ENCODE measurements at places on chromosomes 6 and 20.

DNA sequence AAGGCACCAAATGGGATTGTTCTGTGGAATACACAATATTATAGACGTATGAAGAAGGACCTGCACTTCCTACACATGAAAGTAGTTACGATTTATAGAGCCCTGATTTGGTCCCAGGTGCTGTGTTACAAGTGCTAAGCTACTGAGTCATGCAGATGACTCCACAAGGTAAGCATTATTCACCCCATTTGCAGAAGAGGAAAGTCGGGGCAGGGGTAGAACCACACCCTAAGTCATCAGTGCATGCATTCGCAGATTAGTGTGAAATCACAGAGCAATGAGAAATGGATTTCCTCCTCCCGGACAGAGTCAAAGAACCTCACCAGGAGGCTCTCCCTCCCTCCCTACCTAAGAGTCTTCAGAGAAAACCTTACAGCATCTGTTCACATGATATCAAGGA lies 279.5 kb downstream of the LRFN2 start:
- DNase-seq: no peak

GRCh38 chr6:159929819-159930218 lies 39.0 kb downstream of the MAS1 start:
- no peak for DNase-seq

DNA sequence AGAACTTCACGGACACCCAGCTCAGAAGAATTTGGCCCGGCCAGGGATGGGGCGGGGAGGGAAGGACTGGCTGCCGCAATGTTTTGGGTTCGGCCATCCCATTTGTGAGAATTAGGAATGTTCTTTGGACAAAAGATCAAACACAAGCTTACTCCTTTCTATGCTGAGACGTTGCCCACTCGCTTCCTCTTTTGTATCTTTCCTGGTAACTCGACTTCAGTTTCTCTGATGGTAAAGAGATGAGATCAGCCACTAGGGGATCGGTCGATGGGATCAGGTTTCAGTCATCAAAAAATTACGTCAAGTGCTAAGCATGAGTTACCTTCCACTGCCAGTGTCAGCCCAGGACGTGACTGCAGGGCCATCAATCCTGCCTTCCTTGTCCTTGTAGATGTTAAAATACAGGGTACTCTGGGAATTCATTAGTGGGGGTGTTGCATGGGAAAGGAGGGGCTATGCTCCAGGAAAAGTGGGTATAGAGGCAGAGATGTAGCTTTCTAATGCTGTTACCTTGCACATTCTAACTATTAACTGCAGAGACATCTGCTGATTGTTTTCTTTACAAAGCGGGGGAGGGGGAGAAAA lies 190.2 kb downstream of the TSHZ2 start:
- no peak for DNase-seq

DNA sequence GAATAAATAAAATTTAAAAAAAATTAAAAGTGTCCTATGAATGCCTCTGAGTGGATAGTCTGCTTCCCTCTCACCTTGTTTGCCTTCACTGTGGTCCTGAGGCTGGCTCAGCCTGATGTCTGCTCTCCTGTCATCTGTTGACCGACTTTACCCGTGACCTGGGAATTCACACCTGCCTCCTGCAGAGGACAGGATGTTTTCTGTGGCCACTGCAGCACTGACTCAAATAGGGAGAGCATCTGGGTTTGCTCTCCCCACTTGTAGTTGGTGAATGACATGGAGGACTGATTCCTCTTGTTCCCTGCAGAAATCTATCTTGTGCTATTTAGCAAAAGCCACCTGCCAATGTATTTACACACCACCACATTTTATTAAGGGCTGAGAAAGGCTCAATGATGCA lies 52.4 kb upstream of the ERVFRD-1 start:
- DNase-seq: no peak

DNA sequence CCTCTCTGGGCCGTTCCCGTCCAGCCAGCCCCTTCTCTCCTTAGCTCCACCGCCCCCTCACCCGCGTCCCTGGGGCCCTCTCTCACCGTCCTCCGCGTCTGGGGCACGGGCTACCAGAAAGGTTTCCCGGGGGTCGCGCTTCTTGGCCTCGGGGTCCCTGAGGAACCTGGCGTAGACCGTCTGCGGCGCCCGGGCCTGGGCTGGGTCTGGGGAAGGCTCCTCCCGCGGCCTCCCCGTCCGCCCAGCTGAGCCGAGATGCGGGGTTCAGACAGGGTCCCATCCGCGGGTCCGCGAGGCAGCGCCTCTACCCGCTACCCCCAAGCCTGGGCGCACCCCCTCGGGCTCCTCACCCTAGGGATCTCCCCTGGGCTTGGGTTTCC lies 1.1 kb downstream of the TULP1 start:
- no peak for DNase-seq

DNA sequence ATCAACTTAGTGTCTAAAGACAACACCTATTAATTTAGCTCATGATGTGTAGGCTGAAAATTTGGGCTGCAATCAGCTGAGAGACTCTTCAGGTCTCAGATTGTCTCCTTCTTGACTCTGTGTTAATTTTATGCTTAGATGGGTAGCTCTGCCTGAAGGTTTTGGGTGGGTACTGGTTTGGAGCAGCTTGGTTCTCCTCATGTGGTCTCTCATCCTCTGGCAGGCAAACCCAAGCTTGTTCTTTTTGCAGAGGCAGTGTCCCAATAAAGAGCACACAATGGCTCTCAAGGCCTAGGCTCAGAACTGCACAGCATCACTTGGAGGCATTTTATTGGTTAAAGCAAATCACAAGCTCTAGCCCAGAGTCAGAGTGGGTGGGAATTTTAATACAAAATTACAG lies 280.6 kb downstream of the BTBD3 start:
- DNase-seq: no peak

DNA sequence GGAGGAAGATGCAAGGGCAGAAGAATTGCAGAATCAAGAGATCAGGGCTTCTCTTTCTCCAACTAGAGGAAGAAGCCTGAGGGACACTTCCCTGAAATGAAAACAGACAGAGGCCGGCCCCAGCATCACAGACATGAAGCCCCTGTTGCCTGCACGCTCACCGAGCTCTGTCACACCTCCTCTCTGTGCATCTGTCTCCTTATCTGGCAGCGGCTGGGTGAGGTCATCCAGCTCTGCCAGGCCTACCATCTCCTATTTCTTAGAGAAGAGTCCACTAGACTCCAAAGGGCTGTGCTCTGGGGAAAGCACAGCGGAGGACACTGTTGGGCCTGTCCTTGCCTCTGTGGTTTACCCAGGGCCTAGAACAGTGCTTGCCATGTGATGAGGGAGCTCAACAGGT lies 71.9 kb upstream of the MLN start:
- no peak for DNase-seq

- DNase-seq: no peak
Measured at GRCh38 chr6:144411531-144412165, 126.5 kb downstream of the UTRN start.

DNA sequence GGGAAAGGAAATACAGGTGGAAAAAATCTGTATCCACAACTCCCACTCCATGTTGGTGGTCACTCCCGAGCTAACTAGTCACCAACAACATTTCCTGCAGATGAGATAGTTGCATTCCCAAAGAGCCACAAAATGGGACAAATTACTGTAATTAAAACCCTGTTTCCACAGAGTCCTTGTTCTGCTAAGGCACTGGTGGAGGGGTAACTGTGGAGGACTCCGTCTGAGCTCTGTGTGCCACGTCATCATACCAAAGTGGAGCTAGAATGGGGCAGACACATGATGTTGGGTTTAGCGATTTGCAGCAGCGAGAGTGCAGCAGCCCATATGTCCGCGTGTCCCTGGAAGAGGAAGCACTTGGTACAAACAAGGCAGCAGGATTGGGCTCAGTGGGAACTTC lies 172.5 kb upstream of the KCNK16 start:
- DNase-seq: no peak

DNA sequence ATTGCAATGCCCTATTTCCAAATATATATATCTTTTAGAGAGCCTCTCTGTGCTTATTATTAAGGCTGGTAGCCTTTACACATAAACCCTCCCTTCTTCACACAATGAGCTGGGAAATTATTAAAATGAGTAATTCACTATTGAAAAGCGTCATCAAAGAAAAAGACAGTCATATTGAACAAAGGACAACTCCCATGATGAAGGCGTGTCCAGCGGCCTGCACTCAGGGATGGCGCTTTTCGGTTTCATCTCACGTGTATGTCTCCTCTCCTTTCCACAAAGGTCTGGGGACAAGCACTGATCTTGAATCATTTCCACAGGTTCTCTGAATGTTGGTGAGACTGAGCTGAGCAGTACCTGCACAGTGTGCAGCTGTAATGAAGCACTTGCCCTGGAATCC lies 3.5 kb downstream of the SERPINB9 start:
- no peak for DNase-seq

DNA sequence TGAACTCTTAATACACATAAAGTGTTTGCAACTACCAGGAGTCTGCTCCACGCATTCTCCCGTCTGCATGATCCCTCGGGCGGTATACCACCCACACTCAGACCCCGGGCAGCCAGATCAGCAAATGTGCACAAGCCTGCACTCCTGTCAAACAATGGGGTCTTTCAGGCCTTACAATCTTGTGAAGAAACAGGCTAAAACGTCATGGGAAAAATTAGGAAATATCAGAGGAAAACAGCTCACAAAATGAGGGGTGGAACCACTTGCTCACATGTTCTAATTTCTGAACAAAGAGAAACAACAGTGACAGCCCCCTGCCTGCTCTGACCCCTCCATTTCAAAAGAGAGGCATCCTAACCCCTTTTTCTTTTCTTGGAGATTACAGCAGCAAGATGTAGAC lies 69.4 kb downstream of the BACH2 start:
- DNase-seq: no peak

DNA sequence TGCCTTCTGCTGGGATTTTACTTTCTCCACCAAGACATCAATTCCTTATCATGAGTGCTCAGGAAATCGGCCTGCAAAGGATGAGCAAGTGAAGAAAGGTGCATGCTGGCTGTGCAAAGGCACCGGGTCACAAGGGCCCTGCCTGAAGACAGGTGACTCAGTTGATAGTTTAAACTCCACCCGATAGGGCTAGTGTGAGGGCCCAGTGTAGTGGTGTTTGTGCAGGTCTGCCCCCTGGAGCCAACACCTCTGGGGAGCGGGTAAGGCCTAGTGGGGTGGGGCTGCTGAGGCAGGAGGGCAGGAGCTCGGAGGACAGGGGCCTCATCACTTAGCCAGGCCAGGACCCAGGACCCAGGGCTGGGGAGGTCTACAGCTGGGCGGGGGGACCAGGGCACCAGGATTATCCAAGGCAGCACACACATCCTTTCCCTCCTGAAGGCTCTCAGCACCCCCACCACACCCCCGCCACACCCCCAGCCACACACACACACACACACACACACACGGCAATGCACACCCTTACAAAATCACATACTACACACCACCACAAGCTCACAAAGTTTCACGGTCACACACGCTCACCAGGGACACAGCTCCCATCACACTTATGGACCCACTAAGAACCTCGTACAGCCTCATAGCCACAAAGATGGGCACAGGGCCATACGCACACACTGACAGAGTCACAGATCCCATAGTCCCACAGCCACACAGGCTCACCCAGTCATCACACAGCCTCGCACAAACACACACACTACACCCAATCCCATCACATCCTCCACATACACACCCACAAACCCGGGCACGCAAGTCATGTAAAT lies 75.4 kb downstream of the GRM4 start:
- no peak for DNase-seq

GRCh38 chr20:59024111-59024530 lies 4.9 kb downstream of the TUBB1 start:
- DNase-seq: no peak

- no peak for DNase-seq
Measured at GRCh38 chr6:92577077-92577719, 842.2 kb downstream of the EPHA7 start.

GRCh38 chr6:156779206-156780094 lies 2.3 kb downstream of the ARID1B start:
- peak; percentile 51 for DNase-seq

DNA sequence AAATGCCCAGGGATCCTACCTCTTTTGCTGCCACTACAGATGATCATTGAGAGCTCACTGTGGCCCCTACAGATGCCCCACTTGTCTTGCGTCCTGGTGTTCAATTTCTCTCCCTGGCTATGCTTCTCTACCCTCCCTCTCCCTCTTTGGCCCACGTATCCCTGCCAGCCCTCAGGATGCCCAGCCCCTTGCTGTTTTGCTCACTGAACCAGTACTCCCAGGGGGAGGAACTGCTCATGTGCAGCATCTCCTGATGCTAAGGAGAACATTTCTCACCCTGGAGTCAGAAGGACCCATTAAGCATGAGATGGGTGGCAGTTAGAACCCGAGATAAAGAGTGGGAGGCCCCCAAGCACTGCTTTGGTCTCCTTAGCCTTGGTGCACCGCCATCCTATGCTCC lies at the start of gene WFDC9:
Gene WFDC9 (minus strand): TSS at position 101 of the 400 bp plus-strand sequence. CDS start 21,103 bp downstream, outside the sequence.
- DNase-seq: no peak

DNA sequence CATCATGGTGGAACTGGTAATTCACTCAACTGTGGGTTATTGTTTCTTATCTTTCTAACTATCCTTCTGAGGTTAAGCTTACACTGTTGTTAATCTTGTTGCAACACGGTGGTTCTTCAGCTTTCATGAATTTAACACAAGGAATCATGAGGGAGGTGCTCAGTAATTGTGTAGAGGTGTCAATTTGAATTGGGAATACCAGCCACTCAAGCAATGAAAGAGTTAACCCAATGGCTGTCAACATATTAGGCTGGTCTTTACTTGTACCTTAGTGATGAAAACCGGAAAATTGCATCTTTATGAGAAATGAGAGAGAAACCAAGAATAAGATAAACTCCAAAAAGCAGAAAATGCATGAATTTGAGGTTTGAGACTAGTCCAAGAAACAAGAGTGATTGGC lies 95.7 kb downstream of the HS3ST5 start:
- no peak for DNase-seq

- no peak for DNase-seq
Measured at GRCh38 chr6:167407239-167408064, 82.6 kb downstream of the TTLL2 start.
